Substantia nigra (tissue), 51 donors: ENCODE measurements at places on chromosomes 1 and 21.
A peak's percentile ranks its signal among the peaks of the same experiment; 100 is the strongest.

GRCh38 chr1:30986755-30987154, 78.2 kb upstream of the SDC3 start:
- no peak for DNase-seq

DNA sequence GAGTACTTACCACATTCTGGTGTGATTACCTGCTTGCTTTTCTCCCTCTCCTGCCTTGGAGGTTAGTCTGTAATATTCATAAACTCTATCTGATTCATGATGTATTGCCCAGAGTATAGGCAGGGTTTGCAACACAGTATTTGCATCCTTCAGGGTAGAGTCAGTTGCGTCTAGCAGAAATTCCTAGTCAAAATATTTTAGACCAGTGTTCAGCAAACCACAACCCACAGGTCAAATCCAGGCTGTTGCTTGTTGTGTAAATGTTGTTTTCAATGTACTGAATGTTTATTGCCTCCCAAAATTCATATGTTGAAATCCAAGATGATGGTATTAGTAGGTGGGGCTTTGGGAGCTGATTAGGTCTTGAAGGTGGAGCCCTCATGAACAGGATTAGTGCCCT, 82.9 kb downstream of the NGF start:
- DNase-seq = no peak

DNA sequence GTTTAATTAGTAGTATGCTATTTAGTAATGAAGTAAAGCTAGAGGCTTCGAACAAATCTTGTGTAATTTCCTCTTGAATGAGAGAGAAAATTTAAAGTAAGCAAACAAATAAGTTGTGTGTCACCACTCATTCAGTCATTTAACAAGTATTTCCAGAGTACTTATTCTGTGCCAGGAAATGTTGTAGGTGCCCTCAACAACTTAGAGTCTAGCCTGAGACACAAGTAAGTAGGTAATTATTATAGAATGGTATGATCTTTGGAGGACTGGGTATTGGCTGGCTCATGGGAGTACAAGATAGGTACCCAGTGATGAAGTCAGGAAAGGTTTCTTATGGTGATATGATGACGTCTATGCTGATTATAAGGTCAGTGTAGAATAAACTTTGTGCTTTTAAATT, 17.4 kb upstream of the METTL18 start:
- DNase-seq = no peak

GRCh38 chr1:173009597-173009996, 41.1 kb downstream of the TNFSF18 start:
- DNase-seq = no peak

GRCh38 chr1:189424746-189425331, 1052.8 kb downstream of the BRINP3 start:
- DNase-seq = no peak

DNA sequence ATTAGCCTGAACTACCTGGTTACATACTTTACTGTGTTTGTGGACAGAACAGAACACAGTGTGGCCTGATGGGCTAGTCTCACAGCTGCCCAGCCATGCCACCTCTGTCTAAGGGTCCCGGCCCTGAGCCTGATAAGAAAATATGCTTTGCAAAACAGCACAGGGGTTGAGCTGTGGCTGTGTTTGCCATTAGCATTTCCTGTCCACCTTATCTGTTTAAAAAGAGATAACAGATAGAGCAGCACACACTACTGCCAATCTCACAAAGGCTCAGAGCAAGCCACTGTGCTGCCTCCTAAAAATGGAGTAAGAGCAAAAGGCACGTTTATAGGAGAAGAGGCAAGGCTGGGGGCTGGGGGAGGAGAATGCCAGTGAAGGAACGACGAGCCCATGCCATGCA, 95.0 kb downstream of the SUSD4 start:
- no peak for DNase-seq

DNA sequence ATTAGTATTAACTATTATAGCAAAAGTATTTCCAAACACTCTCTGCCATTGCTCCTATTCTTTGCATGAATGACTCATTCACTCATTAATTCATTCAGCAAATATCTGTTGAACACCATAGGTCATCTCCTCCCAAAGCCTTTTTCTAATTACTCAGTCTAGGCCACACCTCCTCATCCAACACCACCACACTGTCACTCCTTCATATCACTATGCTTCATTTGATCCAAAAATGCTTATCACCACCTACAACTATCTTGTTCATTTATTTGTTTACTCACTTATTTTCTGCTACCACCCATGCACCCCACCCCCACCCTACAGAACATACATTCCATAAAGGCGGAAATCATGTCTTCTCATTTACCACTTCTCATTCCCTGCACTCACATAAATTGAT, 94.4 kb upstream of the TNFSF4 start:
- DNase-seq = no peak

DNA sequence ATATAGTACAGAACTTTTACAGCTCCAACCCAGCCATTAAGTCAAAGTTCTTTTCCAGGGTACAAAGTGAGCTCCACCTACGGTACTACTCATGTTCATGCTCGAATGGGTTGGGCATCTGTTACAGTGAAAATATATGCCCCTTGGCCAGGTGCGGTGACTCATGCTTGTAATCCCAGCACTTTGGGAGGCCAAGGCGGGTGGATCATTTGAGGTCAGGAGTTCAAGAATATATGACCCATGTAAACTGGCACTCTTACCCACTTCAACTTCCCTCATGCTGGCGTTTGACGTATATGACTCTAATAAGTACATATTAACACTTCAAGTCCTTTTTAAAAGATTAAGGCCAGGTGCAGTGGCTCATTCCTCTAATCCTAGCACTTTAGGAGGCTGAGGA, 71.3 kb upstream of the PKN2 start:
- no peak for DNase-seq

DNA sequence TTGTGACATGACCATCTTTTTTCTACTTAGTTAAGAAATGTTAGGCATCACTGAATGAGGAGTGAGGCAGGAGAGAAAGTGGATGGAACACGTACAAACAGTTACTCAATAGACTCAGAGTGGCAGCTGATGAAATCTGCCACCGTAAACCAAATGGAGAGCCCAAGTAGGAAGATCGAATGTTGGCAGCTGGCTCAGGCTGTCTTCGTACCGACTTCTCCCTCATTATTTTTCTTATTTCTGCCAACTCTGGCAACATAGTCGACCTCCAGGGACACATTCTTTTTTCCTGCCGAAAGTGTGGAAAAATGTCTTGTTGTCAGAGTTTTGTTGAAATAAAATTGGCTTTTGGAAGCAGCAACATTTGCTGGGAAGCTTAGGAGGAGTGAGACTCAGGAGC, 143.3 kb downstream of the GREM2 start:
- no peak for DNase-seq

DNA sequence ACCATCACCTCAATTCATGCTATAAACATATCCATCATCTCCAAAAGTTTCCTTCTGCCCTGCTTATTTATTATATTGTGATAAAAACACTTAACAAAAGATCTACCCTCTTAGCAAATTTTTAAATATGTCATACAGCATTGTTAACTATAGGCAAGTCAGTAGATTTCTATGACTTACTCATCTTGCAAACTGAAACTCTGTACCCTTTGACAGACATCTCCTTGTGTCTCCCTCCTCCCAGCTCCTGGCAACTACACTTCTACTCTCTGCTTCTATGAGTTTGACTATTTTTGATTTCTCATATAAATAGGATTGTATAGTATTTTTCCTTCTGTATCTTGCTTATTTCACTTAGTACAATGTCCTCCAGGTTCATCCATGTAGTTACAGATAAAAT, 174.8 kb downstream of the TNFSF18 start:
- DNase-seq = no peak

- DNase-seq = no peak
These were observed 422.9 kb downstream of the PTBP2 start for GRCh38 chr1:97144527-97144926.

GRCh38 chr1:183572721-183573120, 17.5 kb downstream of the NCF2 start:
- DNase-seq = no peak

GRCh38 chr1:17494114-17494729, 45.3 kb upstream of the ARHGEF10L start:
- DNase-seq = peak; percentile 3

GRCh38 chr1:8025061-8025670, 943 bp downstream of the ERRFI1 start:
- DNase-seq = no peak

DNA sequence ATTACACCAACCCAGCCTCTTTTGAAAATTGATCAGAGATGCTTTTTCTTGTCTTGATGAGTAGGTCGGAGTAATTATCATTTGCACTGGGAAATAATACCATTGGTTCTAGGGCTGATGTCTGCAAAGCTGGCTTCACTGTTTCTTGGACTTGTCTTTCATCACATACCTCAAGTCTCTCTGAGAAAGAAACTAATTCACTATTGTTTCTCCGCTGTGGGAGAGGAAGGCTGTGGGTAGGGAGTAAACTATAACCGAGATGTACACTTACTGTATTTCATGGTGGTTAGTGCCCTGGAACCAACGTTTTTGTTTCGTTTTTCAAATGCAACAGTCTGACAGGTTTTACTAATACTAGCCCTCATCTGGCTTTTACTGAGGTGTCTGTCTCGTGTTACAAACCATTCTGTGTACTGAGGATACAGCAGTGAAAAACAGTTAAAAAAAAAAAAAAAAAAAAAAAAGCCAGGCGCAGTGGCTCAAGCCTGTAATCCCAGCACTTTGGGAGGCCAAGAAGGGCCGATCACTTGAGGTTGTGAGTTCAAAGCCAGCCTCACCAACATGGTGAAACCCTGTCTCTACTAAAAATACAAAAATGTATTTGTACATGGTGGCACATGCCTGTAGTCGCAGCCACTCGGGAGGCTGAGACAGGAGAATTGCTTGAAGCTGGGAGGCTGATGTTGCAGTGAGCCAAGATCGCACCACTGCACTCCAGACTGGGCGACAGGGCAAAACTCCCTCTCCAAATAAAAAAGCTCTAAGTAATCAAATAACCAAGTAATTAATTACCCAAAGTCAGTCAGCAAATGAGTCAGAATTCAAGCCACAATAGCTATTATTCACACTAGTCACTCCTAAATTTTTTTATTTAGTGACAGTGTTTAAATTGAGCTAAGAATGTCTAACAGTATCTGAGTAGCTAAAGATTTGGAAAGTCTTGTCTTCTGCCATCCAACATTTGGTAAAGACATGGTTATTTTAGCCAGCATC, 23.3 kb downstream of the TOMM20 start:
- no peak for DNase-seq

GRCh38 chr1:6842301-6842700, 57.0 kb downstream of the CAMTA1 start:
- no peak for DNase-seq

DNA sequence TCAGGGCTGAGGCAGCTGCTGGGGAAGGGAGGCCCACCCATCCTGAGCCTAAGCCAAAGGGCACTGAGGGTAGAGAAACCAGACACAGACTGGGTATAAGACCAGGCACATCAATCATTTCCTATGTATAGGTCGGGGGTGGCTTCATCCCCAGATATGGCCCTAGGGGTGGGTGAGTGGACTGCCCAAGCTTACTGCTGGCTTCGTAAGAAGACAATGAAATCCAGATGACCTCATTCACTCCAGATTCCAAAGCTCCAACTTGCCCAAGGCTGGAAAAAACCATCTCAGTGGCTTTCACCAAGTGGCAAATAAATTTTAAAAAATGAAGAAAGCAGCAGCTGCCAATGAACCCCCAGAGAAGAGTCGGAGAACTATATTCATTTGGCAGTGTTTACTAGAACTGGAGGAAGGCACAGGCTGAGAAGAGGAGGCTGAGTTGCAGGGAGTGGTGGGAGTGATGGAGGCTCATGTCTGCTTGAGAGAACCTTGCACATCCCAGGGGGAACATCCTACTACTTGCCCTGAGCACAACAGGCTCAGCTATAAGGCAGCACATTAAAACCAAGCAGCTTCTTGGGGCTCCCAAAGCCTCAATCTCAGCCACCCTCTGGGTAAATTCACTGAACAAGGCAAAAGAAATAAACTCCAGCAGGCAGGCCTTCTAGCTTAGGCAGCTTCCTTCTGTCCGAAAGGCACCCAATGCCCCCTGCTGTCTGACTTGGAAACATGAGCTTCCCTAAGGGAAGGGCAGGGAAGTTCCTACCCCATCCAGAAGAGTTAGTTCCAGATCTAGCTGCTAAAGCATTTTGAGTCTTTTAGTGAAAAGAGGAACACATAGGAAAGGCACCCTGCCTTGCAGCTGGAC, 14.1 kb downstream of the PEA15 start:
- peak; percentile 52 for DNase-seq

DNA sequence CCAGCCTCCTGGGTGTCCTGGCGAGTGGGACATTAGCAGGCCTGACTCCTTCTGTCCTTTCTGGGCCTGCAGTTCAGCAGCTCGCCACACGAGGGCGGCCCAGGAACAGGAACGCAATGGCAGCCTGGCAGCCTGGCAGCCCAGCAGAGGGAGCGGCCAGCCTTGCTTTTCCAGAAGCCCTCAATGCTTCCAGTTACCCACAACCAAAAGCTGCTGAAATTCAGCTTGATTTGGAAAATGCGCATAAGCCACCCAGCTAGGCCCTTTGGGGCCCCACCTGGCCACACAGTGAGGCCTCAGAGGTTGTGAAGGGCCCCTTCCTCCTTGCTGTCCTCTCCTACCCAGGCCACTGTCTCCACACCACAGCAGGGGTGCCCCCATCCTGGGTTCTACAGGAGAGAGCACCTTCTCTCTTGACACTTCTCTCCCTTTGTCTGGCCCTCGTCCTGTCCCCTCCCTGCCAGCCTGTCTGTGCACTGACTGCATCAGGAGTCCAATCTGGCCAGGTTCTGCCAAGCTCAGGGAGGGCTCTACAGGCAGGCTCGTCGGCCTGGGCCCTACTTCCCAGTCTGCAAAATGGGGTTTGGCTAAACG, 103.4 kb upstream of the VAMP3 start:
- DNase-seq = peak; percentile 83

DNA sequence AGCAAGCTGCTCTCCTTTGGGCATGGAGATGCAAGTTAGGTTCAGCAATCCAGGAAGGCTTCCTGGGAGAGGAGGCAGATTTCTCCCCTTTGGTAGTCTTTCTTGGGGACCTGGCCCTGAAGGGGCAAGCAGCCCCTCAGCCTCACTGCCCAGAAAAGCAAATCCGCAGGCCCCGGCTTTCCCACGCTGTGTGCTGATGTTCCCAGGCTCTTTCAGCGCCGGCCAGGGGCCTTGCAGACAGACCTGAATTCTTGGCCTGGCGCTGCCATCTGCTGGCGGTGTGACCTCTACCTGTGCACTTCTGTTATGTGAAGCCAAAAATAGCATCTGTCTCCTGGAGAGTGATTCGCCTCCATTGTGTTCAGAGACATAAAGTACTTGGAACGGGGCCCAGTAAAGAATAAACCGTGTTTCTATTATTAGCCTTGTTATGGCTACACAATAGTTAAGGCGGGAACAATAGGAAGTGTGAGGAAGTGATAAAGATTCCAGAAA, 64.8 kb downstream of the ALPL start:
- DNase-seq = no peak

DNA sequence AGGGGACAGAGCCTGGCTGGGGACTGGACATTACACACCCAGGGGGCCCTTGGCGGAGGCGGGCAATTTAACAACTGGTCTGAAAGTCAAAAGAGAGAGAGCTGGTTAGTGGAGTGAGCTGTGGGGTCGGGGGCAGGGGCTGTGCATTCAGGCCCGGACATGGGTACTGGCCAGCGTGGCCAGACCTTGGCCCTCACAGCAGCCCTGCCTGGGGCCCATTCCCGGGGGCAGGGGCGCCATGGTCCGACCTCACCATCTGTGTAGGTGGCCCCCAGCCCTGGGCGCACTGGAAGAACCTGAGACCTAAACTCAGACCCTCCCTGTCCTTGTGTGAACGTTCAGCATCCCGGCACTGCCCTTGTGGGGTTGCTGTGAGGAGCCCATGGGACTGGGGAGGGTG, 5.0 kb downstream of the CLDN19 start:
- no peak for DNase-seq
